CD4-positive, alpha-beta T cell treated with Interleukin-12 subunit alpha and Interleukin-12 subunit beta, for 1 hour (primary cell): ENCODE measurements at places on chromosomes 13 and 19.

GRCh38 chr13:50612717-50613116 lies 230.8 kb downstream of the DLEU7 start:
- no peak for DNase-seq

GRCh38 chr19:34232566-34233481 lies 21.5 kb upstream of the GARRE1 start:
- no peak for DNase-seq

- DNase-seq = no peak
Observed at GRCh38 chr13:50153876-50154275, 138.6 kb downstream of the KCNRG start.

DNA sequence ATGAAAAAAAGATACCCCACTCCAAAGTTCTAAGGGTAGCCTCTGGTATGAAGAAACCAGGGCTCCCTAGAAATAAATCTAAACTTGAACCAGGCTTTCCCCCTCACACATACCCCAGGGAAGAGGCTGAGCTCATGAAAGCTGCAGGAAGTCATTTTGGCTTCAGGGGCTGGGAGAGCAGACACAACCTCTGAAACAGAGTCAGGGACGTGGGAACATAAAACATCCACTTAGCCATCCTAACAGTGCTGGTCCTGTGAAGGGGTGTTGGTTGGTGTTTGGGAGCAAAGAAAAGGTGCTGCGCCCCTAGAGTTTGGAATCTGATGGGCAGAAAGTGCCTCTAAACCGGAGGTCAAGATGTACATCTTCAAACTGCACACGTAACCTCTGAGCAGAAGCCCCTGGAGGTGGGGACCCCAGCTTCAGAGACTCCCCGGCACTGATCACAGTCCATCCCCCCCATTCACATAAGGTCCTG lies 15.8 kb downstream of the RAB3D start:
- DNase-seq = no peak

- DNase-seq = no peak
Observed at GRCh38 chr19:6064336-6065073, 45.8 kb downstream of the RFX2 start.
